Activated CD4-positive, alpha-beta memory T cell treated with anti-CD3 and anti-CD28 coated beads, Interleukin-2, amount 10 ng/mL, durations not matched to agents 7 days and 5 days (primary cell): ENCODE measurements at places on chromosomes 2 and 18. TPM values are rescaled to one million over a fixed set of nuclear protein-coding genes. Genes with fewer than 3 reads are reported as not detected.

DNA sequence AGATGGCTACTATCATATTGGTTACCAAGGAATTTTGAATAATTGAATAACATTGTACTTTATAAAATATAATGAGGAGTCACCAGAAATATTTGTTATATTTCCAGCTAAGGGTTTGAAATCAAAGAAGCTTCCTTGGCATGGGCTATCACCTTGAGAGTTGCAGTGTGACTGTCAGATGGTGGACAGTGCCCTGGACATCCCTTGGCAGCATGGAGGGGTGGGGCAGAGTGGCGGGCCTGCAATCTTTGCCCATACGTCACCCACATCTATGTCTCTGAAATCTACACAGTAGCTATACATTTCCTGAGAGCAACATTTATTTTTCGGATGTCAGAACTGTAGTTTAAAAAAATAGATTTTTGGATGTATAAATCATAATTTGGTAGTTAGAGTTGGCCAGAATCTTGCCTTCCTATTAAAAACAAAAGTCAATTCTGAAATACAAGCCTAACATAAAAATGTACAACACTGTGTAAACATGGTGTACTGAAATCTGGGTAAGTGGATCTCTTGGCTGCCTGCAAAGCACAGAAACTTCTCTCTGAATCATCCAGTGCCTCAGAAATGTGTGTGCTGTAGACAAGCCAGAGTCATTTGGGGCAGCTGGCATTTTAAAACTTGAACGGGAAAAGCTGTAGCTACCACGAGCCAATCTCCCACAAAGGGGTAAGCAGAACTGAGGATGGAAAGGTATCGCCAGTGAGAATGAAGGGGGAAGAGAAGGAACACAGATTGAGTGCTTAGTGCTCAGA is 124.2 kb upstream of the ARHGAP28 start:
- H3K27ac ChIP-seq: no peak overlapping the region
- no peaks in the 10 kb centered on the region for H3K4me1 ChIP-seq
- no peaks in the 10 kb centered on the region for H3K27me3 ChIP-seq
- no peak overlapping the region for H3K4me3 ChIP-seq
- no peaks in the 10 kb centered on the region for H3K36me3 ChIP-seq

- no peak for DNase-seq
- no peaks in the 10 kb centered on the region for H3K27me3 ChIP-seq
- no peak overlapping the region for H3K27ac ChIP-seq
- H3K4me3 ChIP-seq: no peak overlapping the region
Measured at GRCh38 chr2:35199298-35199697, 1156.3 kb upstream of the CRIM1 start.

Gene MPP4
- not detected for total RNA-seq

Gene C2orf80
- not detected for total RNA-seq

Gene IL37
- 0.48 TPM for total RNA-seq

Gene LYG2
- total RNA-seq: not detected
